ENCODE measurements at places on chromosomes 16 and 17.

- no peak for DNase-seq
These were observed 10.4 kb upstream of the CHD3 start for GRCh38 chr17:7878234-7878633.

GRCh38 chr17:12743046-12743445, 46.3 kb upstream of the ARHGAP44 start:
- no peak for DNase-seq

- no peak for DNase-seq
These were observed 298.0 kb downstream of the TMEM114 start for GRCh38 chr16:8292271-8292670.

- DNase-seq = no peak
These were observed 19.5 kb downstream of the IRF8 start for GRCh38 chr16:85918436-85918835.

- no peak for DNase-seq
These were observed 20.6 kb downstream of the CSNK2A2 start for GRCh38 chr16:58177353-58177710.

- peak; percentile 92 for DNase-seq
These were observed at the start of gene COG1 for GRCh38 chr17:73192894-73193701. TSS of gene COG1 (plus strand) at chr17:73193055. CDS start at chr17:73193070, 15 bp downstream.

DNA sequence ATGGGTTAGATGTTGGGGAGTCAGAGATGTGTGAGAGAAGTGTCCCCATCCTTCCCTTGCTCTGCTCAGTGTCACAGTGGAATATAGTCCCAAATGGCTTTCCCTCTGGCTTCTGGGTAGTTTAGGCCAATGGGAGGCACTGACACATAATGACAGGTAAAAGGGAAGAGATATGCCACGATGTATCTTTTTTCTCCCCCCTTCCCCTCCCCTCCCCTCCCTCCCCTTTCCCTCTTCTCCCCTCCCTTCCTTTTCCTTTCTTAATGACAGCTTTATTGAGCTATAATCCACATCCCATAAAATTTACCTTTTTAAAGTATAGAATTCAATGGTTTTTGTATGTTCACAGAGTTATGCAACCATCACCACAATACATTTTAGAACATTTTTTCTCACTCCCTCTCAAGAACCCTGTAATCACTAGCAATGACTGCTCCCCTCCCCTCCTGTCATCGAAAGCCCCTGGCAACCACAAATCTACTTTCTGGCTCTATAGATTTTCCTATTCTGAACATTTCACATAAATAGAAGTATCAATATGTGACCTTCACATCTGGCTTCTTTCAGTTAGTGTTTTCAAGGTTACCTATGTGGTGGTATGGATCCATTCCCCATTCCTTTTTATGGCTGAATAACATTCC, 617 bp upstream of the CCR7 start:
- no peak for DNase-seq

GRCh38 chr16:89155184-89155679, 16.3 kb upstream of the CDH15 start:
- DNase-seq = no peak

DNA sequence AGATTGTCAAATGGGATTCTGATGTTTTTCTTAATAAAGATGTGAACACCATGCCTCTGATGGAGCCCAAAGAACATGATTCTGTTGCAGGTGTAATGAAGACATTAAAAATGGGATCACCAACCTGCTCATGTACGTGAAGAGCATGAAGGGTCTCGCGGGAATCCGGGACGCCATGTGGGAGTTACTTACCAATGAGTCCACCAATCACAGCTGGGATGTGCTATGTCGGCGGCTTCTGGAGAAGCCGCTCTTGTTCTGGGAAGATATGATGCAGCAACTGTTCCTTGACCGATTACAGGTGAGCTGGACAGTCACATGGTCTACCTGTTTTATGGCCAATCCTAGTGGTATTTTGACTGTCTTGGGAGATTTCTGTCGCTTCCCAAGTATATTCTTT, 7.6 kb downstream of the COG1 start:
- DNase-seq = no peak
